Fibroblast of skin of right biceps (primary cell): ENCODE measurements at places on chromosomes 1 and 21.

DNA sequence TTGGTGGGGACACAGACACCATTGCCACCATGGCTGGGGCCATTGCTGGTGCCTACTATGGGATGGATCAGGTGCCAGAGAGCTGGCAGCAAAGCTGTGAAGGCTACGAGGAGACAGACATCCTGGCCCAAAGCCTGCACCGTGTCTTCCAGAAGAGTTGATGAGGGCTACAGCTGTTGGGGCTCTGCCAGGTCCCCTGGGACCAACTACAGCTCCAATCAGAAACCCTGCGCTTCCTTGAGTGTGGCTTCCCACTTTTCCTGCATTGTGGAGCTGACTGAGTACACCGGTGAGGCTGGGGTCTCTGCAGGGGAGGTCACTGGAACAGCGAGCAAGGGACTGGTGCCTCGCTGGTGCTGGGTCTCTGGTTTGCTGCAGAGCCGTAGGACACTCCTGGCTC lies 4.5 kb downstream of the ADPRS start:
- no peak for DNase-seq

- no peak for DNase-seq
These were observed 54.7 kb downstream of the RIPK4 start for GRCh38 chr21:41712201-41712600.

DNA sequence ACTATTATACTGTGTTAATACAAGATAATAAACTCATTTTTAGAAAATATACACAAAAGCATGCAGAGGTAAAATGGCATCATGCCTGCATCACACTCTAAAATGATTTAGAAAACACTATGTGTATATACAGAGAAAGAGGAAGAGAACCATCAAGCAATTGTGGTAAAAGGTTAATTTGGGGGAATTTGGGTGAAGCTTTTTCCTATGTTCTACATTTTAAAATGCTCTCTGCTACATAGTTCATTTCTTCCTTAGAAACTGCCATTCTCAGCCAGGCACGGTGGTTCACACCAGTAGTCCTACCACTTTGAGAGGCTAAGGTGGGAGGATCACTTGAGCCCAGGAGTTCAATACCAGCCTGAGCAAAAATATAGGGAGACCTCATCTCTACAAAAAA lies 44.1 kb downstream of the GON4L start:
- no peak for DNase-seq

DNA sequence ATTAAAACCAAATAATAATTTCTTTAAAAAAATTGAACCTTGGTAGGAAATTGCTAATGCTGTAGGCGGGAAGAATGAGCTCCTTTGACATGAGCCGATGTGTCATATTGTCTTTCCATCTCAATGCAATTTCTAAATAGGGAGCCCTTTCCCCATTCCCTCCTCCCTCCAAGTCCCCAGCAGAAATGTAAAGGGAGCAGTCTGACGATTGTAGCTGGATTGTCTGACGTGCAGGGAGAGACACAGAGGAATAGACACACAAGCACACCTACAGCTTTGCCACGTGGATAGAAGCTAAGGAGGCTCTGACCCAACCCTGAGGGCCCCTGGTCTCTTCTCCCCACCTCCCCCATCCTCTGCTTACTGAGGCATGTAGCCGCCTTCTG lies 3.6 kb upstream of the SYT6 start:
- no peak for DNase-seq

- DNase-seq: no peak
These were observed 30.1 kb downstream of the STPG1 start for GRCh38 chr1:24383381-24383940.

DNA sequence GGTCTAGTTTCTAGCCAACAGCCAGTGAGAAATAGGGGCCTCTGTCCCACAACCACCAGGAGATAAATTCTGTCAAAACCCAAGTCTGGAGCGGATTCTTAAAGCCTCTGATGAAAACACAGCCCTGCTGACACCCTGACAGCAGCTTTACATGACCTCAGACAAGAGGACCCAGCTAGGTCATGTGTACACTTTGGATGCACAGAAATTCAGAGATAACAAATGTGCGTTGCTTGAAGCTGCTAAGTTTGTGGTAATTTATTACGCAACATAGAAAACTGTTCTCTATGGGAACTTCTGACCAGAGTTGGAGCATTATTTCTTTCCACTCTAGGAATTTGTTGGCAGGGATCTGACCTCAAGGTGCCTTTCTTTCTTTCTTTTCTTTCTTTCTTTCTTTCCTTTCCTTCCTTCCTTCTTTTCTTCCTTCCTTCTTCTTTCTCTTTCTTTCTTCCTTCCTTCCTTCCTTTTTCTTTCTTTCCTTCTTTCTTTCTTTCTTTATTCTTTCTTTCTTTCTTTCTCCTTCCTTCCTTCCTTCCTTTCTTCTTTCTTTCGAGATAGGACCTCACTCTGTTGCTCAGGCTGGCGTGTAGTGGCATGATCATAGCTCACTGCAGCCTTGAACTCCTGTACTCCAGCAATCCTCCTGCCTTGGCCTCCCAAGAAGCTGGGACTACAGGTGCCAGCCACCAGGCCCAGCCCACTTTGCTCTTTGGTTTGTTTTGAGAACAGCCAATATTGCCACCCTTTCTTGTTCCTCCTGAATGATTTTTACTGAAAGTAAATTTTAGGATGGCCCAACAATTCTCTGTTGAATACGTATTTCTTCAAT lies 14.9 kb upstream of the HMGCS2 start:
- DNase-seq: peak; percentile 17

- DNase-seq: peak; percentile 49
These were observed 317.2 kb downstream of the LTN1 start for GRCh38 chr21:28675331-28676041.

DNA sequence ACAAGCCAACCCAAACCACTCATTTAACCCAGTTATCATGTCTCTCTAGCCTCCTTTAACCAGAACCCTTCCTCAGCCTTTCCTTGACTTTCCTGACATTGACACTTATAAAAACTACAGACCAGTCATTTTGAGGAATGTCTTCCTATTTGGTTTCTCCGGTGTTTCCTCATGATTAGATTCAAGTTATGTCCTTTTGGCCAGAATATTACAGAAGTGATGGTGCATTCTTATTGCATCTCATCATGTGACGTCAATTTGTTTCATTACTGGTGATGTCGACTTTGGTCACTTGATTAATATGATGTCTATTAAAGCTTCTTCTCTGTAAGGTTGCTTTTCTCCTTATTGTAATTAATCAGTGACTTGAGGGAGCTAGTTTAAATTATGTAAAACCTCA lies 6.1 kb upstream of the RCSD1 start:
- no peak for DNase-seq

DNA sequence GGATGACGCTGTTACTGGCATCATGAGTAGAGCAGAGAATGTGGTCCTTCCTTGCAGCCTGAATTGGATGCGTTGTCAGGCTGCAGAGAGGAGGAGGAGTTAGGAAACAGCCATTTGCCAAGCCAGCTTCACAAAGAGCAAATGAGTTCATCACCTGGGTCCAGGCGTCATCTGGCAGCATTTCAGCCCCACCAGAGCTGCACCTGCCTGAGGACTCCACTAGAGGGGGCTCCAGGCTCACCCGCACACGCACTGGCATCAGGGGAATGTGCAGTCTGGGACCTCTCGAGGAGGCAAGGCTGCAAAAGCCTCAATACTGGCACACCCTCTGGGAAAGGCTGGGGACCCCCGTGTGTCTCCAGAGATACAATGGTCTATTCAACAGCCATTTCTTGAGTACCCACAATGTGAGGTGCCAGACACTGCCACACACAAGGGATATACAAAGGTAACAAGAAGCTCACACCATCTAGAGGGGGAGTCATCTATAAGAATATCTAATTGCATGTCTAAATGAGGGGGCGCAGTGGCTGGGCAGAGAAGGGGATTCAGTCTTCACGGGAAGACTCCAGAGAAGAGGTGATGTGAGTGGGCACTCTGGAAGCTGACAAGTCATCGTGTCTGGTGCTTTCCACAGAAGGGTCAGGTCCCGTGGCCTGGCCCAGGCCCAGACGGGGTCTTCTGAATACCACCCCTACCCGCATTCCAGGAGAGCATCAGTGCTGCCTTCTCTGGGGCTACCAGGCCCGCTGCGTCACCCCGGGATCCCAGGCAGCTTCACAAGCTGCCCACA lies 53.5 kb upstream of the CNTN2 start:
- peak; percentile 71 for DNase-seq

DNA sequence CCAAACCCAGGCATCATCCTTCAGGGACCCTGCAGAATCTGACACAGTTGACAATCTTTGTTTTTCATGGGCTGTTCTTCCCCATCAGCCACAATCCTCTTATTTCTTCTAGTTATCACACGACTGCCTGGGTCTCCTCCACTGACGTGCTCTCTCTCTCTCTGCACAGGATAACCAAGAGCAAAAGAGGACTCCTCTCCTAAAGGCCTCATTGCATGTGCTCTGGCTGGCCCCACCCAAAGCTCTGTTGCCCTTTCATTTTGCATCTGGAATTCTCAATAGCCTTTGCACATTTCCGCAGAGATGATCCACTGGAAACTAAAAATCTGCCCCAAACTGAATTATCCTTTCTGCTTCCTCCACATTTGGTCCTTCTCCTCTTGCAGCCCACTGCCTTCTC lies 58.5 kb downstream of the KANK4 start:
- no peak for DNase-seq

DNA sequence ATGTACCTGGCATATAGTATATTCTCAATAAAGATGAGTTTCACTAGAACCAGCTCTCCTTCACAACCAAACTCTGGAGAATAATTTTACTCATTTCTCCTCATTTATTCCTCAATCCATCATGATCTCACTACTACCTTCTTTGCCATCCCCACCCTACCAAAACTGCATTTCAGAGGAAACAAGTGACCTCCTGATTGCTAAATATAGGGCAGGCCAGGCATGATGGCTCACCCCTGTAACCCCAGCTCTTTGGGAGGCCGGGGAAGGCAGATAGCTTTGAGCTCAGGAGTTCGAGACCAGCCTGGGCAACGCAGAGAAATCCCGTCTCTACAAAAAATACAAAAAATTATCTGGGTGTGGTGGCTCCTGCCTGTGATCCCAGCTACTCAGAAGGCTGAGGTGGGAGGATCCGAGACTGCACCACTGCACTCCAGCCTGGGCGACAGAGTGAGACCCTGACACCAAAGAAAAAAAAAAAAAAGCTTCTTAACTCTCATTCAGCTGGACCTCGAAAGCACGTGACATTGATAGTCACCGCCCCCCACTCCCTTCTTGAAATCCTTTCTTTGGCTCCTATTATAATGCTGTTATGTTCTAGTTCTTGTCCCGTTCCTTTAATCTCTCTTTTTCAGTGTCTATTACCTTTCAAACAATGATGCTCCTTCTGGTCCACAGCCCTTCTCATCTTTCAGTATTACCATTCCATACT lies 2.1 kb downstream of the TESK2 start:
- no peak for DNase-seq

- DNase-seq: no peak
These were observed 80.7 kb downstream of the POU2F1 start for GRCh38 chr1:167301355-167301754.

DNA sequence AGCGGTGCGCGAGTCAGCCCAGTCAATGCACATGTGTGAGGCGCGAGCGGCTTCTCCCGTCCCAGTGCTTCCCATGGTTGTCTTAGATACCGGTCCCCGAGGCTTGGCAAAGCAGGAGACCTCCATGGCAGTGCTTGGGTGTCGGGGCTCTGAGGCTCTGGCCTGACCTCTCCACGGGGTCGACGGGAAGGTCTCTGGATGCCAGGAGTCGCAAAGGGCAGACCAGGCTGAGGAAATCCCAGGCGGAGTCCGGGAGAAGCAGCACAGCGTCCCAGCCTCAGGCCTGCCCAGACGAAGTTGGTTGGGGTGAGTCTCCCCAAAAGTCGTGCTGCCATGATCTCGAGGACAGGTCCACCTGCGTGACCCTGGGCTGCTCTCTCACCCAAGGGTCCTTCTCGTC lies 3881.6 kb downstream of the SRGAP2C start:
- no peak for DNase-seq

GRCh38 chr1:3139451-3139852 lies 70.4 kb downstream of the PRDM16 start:
- DNase-seq: no peak

- DNase-seq: no peak
These were observed 5.8 kb upstream of the LORICRIN start for GRCh38 chr1:153253693-153254092.

DNA sequence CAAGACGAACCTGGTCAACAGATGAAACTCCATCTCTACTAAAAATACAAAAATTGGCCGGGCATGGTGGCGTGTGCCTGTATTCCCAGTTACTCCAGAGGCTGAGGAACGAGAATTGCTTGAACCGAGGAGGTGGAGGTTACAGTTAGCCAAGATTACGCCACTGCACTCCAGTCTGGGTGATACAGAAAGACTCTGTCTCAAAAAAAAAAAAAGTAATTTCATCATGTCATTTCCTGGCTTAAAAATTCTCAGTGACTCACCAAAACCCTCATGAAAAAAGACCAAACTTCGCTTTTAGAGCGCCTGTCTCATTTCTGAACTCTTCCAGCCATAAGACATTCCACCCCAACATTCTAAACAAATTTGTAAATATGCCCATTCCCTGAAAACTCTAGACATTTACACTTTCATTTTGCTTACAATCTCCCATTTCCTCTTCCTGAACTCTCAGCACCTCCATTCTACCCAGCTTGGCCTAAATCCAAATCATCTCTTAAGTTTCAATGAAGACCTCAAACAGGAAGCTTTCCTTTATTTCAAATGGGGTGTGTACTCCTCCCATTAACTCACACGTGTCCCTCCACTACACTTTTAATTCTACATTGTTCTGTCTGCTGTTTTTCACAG lies 50.5 kb upstream of the PRRC2C start:
- peak; percentile 85 for DNase-seq

DNA sequence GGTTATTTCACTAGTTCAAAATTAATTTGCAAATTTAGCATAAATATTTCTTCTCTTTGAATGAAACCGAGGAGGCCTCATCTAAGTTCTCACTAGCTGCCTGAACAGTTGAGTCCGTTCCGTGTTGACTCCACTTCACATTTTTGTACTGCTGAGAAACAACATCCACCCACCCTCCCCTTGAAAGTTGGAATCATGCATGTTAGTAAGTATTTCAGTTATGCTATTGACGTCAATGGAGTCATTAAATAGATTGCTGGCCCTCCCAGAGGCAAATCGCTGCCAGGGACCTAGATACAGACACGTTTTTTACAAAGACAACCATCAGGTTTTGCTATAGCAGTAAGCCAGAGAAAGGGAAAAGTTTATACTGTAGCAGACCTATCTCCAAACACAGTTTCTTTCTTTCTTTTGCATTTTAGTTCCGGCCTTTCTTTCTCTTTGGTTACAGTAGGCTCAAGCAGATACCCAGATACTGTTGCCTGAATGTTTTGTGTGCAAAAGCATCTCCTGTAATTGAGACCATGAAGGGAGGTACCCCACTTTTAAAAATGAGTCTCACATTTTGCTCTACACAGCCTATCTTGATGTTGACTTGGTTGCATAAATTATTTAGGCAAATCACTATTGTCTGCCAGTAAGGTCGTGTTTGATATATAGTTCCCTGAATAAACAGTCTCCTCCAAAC lies 262.6 kb upstream of the SGIP1 start:
- peak; percentile 99 for DNase-seq

GRCh38 chr1:58709540-58710175 lies 9.8 kb upstream of the MYSM1 start:
- no peak for DNase-seq
